Thymus (tissue), 14 donors: ENCODE measurements at places on chromosomes 12 and 14.

GRCh38 chr12:6226002-6226678 is 25.9 kb downstream of the CD9 start:
- DNase-seq: no peak

DNA sequence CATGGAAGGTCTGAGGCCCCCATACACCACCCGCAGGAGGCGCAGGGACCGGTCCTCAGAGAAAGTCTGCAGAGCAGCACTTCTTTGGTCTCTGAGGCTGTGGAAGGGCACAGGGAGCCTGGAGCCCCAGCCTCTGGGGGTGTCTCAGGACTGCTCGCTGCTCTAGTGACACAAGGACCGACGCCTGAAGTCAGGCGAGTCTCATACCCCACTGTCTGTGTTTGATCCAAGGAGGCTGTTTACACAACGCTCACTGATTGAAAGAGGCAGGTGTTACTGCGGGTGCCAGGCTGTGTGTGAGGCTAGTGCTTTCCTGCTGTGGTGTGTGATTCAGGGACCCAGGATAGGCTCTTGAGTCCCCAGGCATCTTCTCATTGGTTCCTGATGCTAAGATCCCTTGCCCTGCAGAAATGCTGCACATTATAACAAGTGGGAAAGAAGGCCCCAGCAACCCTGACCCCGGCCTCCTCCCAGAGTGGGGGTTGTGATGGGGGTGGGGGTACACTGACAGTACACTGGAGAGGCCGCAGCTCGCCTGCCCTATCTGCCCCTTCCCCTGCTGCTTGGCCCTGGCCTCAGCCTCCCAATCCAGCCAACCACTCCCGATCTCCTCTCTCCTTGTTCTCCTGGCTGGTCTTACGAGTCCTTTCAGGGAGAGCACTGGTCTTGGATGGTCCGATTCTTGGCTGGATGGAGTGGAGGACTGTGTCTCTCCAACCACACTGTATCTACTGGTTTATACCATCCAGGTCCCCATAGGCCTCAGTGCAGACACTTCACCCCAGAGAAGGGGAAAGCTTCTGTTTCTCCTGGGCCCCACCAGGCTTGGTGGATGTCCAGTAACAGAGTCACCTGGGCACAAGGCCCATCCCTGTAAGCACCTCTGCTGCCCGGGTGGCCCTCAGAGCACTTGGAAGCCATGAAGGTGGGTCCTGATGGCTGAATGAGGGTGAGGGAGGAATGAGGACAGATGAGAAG is 6.6 kb downstream of the CACNA2D4 start:
- peak; percentile 59 for DNase-seq

GRCh38 chr14:29097476-29097875 is 330.9 kb downstream of the FOXG1 start:
- no peak for DNase-seq

- DNase-seq: no peak
Observed at GRCh38 chr12:63075376-63076060, 75.5 kb downstream of the AVPR1A start.

GRCh38 chr14:59246566-59246965 is 58.1 kb downstream of the DAAM1 start:
- no peak for DNase-seq

DNA sequence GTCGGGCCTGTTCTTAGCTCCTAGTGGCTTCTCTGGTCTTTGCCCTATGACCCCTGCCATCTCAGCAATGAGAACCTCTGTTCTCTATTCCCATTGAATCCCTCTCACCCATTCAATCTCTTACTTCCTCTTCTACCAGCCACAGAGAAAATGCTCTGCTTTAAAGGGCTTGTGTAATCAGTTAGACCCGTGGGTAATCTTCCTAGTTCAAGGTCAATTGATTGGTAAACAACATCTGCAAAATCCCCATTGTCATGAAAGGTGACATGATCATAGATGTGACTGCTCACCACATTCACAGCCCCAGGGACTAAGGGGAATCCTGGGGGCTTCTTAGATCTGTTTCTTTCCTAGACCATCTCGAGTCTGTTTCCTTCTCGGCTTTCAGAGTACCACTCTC is 7.2 kb upstream of the CCDC197 start:
- DNase-seq: no peak

- no peak for DNase-seq
Observed at GRCh38 chr12:33828326-33828725, 194.0 kb upstream of the ALG10 start.

GRCh38 chr12:106296179-106296877 is 6.2 kb upstream of the TCP11L2 start:
- no peak for DNase-seq

DNA sequence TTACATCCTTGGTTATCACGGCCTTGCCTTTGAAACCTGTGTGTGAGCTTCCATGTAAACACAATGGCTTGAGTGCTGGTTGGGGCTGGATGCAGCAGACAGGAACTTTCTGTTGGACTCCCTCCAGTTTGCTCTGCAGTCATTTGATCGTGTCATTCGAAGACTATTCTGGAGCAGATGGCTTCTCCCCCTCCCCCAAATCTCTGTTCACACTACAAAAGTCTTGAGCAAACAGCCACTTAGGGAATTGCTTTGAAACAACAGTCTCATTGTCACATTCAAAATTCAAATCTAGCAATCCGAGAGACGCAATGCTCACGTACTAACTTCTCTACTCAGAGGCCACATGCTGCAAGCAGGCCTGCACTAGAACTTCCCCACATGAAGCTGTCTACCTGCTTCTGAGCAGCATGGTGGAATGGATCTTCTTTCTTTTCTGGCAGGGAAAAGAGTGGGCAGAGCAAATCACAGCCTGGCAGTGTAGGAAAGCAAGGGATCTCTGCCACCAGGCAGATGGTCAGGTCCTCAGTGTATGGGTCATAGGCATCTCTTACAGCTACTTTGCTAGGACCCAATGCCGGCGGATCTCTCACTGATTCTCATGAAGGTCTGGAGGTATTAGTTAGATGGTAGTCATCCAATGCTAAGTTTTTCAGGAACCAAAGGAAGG is 214.2 kb downstream of the PPM1H start:
- no peak for DNase-seq

DNA sequence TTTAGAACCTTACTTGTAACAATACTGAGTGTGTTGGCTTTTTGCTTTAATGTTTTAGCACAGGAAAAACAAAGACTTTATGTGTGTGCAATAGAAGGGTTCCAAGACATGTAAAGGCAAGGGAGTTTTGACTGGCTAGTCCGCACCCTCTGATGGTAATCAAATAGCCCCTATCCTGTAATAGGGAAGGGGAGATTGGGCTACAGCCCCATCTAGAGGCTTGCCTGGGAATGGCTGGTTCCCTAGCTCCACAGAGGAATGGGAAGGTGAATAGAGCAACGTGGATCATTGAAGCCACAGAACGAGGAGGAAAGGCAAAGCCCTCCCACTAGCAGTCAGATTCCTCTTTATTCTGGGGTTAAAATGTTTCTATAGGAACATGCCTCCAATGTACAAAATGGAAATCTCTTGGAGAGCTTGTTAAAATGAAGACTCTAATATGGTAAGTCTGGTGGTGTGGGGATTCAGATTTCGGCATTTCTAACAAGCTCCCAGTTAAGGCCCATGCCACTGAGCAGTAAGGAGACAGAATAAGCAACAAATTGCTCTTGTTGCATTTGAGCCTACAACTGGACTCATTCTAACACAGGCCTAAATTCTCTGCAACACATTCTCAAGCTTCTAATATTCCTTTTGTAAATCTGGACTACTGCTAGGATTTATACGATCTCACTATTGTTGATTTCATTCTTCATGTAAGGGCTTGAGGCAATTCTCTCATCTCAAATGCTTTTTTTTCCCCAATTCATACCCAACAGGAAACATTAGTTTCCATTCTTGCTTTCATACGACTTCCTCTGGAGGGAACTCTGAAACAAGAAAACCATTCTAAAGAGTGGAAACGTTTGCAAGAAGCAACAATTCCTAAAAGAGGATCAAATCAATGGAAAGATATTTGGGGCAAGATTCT is 57.1 kb downstream of the NIN start:
- DNase-seq: no peak

DNA sequence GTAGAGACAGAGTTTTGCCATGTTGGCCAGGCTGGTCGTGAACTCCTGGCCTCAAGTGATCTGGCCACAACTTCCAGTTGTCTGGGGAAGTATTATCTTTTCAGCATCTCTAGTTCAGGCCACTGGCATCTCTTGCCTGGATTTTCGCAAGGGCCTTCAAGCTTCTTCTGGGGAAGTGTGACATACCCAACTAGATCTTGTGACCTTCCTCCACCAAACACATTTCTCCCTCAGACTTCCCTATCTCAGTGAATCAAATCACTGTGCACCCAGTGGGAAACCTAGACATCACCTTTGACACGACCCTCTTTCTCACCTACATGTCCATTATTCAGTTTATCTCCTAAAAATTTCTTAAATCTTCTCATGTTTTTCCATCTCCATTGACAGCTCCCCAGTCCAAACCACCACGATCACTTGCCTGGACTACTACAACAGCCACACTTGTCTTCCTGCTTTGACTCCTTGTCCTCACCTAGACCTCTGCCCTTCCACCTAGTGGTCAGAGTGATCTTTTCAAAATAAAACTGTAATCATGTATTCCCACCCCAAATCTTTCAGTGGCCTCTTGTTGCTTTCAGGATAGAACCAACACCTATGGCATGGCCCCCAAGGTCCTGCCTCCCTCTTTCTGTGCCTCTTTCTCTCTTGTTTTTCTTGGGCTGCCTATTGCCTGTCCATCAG is 3.3 kb downstream of the EEF1AKMT3 start:
- DNase-seq: no peak

DNA sequence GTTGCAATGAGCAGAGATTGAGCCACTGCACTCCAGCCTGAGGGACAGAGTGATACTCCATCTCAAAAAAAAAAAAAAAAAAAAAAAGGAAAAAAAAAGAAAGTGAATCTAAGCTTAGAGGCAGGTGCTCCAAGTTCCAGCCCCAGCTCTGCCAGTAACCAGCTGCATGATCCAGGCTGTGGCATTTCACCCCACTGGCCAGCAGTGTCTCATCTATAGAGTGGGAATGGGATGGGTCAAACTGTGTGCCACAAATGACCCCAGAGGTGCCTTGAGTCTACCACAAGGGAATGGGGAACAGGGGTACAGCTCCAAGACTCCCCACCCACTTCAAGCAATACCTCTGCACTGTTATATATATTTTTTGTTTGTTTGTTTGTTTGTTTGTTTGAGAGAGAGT is 5.0 kb downstream of the PLEKHD1 start:
- no peak for DNase-seq

- no peak for DNase-seq
Observed at GRCh38 chr12:132529906-132530305, 40.0 kb downstream of the FBRSL1 start.

DNA sequence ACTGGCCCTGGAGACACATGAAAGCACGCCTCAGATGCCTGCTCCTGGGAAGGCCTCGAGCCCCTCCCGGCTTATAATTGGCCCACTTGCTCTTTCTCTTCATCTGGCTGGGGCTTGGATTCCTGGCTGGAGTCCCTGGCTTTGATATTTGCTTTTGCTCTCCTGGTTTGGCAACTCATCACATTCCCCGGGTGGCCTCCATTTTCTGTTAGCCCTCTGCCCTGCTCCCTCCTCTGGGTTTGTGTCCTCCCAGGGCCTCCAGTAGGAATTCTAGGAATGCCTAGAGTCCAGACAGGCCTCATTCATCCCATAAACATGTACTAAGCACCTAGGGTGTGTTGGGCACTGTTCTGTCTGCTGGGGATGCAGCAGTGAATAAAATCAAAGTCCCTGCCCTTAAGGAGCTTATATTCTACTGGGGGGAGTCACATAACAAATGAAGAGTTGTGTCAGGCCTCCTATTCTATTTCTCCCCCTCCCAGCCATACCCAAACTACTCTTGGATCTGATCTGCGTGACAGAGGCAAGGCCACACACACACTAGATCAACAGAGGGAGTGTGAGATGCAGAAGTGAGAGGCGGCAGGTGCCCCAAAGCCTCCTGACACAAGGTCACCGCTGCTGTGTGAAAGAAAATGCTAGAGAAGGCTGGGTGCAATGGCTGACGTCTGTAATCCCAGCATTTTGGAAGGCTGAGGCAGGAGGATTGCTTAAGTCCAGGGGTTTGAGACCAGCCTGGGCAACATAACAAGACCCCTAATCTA is 21.3 kb upstream of the TSPAN9 start:
- no peak for DNase-seq

- DNase-seq: no peak
Observed at GRCh38 chr14:56390859-56391258, 188.7 kb upstream of the TMEM260 start.

DNA sequence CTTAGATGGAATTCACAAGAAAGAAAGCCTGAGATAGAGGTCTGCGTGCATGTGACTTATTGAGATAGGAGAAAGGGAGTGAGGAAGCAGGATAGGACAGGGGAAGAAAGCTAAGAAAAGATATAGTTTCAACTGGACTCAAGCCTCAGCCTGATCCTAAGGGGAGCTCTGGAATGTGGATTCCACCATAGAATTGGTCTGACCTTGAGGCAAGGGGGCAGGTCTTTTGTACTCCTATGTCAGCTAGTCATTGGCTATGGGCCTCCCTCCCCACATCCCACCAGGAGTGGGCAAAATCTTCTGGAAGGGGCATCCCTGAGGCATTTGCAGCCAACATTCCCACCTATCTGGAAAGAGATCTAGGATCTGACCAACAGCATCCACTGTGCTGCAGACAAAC is 88.5 kb upstream of the HSPB8 start:
- DNase-seq: no peak

- DNase-seq: no peak
Observed at GRCh38 chr14:51726166-51726899, 74.6 kb downstream of the FRMD6 start.

DNA sequence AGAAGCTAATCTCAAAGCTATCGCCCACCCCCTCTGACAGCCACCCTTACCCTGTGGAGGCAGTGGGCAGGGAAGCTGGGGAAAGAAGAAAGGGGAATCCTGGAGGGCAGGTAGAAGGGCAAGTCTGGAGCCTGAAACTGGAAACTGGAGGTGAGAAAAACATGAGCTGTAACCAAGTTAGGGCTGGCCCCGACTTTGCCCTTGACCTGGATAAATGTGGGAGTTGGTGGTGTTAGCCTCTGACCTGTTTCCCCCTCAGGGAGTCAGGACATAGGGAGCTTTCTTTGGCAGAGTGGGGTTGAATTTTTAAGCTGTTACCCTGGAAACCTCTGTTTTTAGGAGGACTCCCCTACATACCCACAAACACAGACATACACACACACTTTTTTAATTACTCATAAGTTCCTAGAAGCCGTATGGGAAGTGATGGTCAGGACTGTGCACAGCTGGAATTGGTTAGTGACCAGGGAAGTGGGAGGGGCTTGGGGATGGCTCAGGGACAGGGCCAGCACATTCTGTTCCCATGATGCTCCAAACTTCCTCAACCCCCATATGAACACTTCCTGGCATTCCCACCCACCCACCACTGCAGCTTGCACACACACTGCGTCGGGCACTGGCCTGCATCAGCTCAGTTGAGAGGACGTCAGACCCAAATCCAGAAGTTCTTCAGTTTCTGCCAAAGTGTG is 5.0 kb upstream of the MMP19 start:
- DNase-seq: no peak

- no peak for DNase-seq
Observed at GRCh38 chr12:18998343-18999261, 130.9 kb upstream of the PLEKHA5 start.
